ENCODE measurements at places on chromosomes 16 and 17.

- no peak for DNase-seq
Observed at GRCh38 chr17:32862940-32863339, 14.0 kb downstream of the MYO1D start.

DNA sequence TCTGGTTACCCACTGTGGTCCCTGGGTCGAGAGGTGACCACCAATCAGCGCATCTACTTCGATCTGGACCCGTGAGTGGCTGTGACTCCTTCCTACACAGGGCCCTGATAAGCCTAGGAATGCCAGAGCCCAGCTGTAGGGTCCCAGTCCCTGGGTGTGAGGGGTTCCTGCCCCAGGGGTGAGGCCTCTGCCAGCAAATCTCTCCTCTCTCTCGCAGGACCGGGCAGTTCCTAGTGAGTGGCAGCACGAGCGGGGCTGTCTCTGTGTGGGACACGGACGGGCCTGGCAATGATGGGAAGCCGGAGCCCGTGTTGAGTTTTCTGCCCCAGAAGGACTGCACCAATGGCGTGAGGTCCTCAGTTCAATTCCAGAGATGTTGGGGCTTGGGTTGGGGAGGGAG, 2.2 kb upstream of the EFNB3 start:
- no peak for DNase-seq

DNA sequence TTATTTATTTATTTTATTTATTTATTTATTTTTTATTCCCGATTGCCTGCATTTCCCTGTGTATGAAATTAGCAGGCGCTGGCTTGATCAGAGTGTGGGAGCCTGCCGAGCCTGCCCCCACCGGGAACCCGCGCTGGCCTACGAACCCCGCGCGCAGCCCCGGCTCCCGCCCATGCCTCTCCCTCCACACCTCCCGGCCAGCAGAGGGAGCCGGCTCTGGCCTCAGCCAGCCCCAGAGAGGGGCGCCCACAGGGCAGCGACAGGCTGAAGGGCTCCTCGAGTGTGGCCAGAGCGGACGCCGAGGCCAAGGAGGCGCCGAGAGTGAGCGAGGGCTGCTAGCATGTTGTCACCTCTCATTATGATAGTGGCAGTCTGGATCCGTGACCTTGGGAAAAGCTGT, 13.0 kb upstream of the RBL2 start:
- no peak for DNase-seq

DNA sequence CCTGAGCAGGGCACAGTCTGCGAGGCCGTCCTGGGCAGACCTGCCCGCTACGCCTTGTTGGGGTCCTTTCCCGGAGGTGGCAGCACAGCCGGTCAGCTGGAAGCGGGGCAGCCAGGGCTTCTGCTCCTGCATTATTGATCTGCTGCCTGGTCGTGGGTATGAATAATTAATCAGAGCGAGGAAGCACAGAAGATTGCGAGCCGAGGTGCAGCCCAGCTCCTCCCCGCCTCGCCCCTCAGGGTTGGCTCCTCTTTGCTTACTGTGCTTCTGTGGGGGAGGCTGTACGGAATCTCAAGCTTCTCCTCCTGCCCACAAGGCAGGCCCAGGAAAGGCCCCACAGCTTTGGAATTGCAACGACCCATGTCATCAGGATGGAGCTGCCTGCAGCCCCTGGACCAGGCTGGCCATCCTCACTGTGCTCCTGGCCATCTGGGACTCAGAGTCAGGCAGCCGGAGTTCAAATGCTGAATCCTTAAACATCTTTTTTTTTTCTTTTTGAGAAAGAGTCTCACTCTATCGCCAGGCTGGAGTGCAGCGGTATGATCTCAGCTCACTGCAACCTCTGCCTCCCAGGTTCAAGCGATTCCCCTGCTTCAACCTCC, 25.6 kb downstream of the TRARG1 start:
- DNase-seq = no peak

GRCh38 chr17:75239214-75239613, 22.2 kb downstream of the GGA3 start:
- no peak for DNase-seq

- no peak for DNase-seq
Observed at GRCh38 chr16:23784811-23785447, 30.1 kb downstream of the CHP2 start.
